ENCODE measurements at places on chromosomes 1 and 21.

GRCh38 chr21:44326716-44327602, 12.2 kb downstream of the CFAP410 start:
- no peak for DNase-seq

- DNase-seq, result no peak
These were observed 351.3 kb upstream of the SGIP1 start for GRCh38 chr1:66182551-66183178.

DNA sequence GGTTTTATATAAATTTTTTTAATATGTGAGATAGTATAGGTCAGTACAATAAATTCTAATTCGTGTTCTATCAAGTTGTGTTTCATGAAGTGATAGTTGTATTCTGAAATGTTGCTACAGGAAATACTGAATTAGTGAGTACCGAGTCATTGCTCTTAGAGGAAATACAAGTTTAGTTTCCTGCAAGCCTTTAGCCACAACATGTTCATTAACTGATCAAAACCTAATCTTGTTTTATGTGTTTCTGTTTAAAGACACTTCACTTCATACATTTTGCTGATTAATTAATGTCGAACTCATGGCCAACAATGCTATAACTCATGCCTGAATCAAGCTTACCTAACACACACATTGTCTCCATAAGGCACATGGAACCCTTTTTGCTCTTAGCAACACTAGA, 43.6 kb downstream of the LRRC7 start:
- DNase-seq, result no peak

DNA sequence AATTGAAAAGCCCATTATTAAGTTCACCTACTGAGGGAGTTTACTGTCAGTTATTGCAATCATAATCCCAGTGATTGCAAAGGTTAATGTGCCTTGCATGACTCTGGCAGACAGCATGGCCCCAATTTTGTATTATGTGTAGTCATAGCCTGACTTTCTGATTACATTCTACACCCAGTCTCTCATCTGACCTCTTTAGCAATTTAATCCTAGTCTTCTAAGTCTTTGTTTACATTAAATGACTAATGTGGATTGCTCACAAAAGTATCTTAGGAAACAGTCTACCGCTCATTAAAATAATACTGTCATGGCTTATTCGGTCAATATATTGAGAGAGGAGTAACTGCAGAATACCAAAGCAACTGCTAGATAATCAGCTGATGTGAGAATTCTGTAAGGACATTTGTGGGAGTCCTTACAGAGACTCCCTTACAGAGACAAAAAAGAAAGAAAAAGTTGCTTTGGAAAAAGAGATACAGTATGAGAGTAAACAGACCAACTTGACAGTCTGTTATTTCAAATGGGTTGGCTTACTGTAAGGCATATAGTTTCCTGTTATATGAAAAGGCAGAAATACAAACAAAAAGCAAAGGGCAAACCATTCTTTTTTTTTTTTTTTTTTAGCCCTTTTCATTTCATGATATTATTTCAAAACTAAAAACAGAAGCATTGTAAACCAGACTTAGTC, 42.8 kb downstream of the SMG7 start:
- no peak for DNase-seq

DNA sequence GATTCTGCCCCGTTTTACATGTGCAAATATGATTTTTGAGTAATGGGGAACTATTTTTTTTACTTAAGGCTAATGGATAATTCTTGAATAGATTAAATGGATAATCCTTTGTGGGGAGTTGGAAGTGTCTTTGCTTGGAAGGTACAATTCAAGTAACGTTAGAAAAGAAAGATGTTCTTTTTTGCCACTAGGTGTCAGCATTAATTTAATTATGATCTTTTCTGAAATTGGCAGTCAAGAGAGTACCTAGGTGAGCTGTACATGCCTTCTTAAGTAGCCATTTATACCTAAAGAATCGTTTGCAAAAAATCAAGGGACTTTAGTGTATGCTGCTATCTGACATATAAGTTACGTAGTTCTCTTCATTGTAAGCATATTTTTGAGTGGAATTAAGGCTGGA, 2.2 kb downstream of the FBXO28 start:
- no peak for DNase-seq
